Mammary microvascular endothelial cell (primary cell): ENCODE measurements at places on chromosomes 16 and 17. TPM values are rescaled to one million over a fixed set of nuclear protein-coding genes. Genes with fewer than 3 reads are reported as not detected.

WDR59 gene
- total RNA-seq: 15.4 and 24.6 TPM in 2 replicates

BEAN1 gene
- total RNA-seq: not detected in 2 replicates

OTOA gene
- total RNA-seq: 0.20 TPM in 1 of 2 replicates, not detected in the other

NEUROD2 gene
- not detected in 2 replicates for total RNA-seq

CES3 gene
- not detected in 2 replicates for total RNA-seq

PSKH1 gene
- 8.3 and 10.8 TPM in 2 replicates for total RNA-seq

CHAD gene
- not detected in 2 replicates for total RNA-seq

SPIRE2 gene
- total RNA-seq: 1.6 and 2.4 TPM in 2 replicates

FBXW10 gene
- total RNA-seq: 0.07 TPM in 1 of 2 replicates, not detected in the other

G6PC1 gene
- total RNA-seq: not detected in 2 replicates

SHPK gene
- total RNA-seq: 20.5 and 24.3 TPM in 2 replicates

SEZ6L2 gene
- total RNA-seq: 0.27 and 0.74 TPM in 2 replicates

SLC4A1 gene
- total RNA-seq: not detected in 2 replicates

TSNAXIP1 gene
- total RNA-seq: 0.13 and 0.20 TPM in 2 replicates

PRSS21 gene
- total RNA-seq: 0.20 and 1.2 TPM in 2 replicates

FBXW10B gene
- 0.15 and 0.27 TPM in 2 replicates for total RNA-seq

PLXDC1 gene
- total RNA-seq: not detected in 2 replicates

PITPNC1 gene
- total RNA-seq: 19.9 and 22.8 TPM in 2 replicates

MINK1 gene
- 30.3 and 30.9 TPM in 2 replicates for total RNA-seq

ZG16 gene
- not detected in 2 replicates for total RNA-seq

ARL17A gene
- 2.4 and 2.7 TPM in 2 replicates for total RNA-seq

DNAAF8 gene
- 0.27 TPM in 1 of 2 replicates, not detected in the other for total RNA-seq

GLTPD2 gene
- total RNA-seq: not detected in 2 replicates

STAC2 gene
- not detected in 2 replicates for total RNA-seq

PKMYT1 gene
- 28.1 and 31.3 TPM in 2 replicates for total RNA-seq

C17orf67 gene
- total RNA-seq: 0.64 and 3.3 TPM in 2 replicates

OR1F1 gene
- total RNA-seq: 0.13 and 1.9 TPM in 2 replicates

PTGES3L gene
- not detected in 2 replicates for total RNA-seq

SBK1 gene
- total RNA-seq: 0.10 TPM in 1 of 2 replicates, not detected in the other

GCGR gene
- not detected in 2 replicates for total RNA-seq

BICDL2 gene
- total RNA-seq: not detected in 2 replicates

AOC2 gene
- 0.20 and 0.27 TPM in 2 replicates for total RNA-seq

DLG4 gene
- 4.7 and 8.4 TPM in 2 replicates for total RNA-seq
